Uterus (tissue), 4 donors: ENCODE measurements at places on chromosomes 4 and X. TPM values are rescaled to one million over a fixed set of nuclear protein-coding genes. Genes with fewer than 3 reads are reported as not detected.

The DSPP gene
- not detected for total RNA-seq

The SPANXN5 gene
- not detected for total RNA-seq

The CHRDL1 gene
- 27.4 TPM for total RNA-seq

The GPM6B gene
- 0.59 TPM for total RNA-seq

The TLR3 gene
- 8.6 TPM for total RNA-seq

The CLCN4 gene
- 0.88 TPM for total RNA-seq

The PYURF gene
- total RNA-seq, result 164 TPM

DNA sequence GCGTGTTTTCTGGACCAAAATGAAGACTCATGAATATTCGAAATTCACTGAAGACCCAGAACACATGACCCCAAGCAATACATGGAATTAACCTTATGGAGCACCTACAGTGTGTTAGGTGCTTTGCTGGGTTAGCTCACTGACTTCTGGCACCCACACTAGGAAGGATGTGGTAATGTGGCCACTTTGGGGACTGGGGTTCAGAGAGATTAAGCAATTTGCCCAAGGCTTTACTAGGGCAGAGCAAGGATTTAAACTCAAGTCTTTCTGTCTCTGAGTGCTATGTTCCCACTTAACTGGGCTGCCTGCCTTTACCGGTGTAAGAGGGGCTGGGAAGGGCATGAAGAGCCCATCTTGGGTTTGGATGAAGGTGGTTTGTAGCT is 162.0 kb upstream of the ATP6AP2 start:
- no peak for DNase-seq

- no peak for DNase-seq
Measured at GRCh38 chrX:46811121-46811520, 25.7 kb upstream of the RP2 start.

- no peak for DNase-seq
Measured at GRCh38 chr4:163818673-163819072, 324.2 kb downstream of the TMA16 start.

DNA sequence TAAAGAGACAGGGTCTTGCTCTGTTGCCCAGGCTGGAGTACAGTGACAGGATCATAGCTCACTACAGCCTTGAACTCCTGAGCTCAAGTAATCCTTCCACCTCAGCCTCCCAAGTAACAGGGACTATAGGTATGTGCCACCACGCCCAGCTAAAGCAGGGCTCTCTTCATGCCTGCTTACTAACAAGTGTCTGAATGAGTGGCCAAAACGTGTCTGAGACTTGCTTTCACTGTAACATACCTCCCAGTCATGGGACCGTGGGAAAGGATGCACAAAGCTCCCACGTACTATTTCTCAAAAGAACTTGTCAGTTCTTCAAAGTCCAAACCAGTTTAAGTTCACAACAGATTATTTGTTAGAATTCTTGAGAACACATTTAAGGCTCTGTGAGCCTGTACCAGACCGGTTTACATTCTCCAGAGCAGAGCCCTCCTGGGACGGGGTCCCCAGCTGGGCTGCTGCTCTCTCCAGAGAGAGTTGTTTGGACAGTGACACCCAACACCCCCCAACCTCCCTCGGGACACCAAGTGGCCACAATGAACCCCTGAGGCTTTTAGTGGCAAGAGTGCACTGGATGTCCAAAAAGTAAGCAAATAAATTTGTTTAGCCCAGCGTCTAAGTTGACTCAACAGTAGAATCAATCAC is 24.1 kb downstream of the SH3KBP1 start:
- DNase-seq, result no peak

- DNase-seq, result no peak
Measured at GRCh38 chr4:24517676-24518075, 66.7 kb downstream of the DHX15 start.

DNA sequence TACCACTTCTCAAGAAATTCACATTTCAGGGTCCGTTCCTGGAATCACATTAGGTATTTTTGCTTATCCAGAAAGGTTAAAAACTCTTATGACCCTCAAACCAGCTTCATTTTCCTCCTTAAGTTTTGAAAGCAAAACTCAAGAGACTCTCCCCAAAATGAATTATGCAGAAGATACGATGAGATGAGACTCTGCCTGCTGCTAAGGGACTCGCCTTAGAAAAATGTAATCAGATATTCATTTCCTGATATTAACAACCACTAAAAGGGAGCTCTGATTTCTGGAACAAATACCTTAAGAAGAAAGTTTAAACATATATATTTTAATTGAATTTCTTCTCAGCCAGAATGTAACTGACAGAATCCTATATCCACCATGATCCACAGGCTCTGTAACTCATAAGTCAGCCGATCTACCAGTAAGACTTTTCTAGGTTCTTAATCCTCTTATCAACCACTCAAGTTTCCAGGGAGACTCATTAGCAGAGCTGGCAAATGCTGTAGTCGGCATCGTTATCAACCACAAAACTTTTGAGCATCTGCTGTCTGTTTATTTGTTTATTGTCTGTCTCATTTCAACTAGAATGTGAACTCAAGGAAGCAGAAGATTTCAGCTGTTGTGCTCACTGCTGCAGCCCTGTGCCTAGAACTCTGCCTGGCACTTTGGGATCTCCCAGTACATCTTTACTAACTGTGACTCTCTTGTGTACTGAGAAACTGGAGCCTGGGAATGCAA is 112.5 kb downstream of the LDB2 start:
- no peak for DNase-seq

DNA sequence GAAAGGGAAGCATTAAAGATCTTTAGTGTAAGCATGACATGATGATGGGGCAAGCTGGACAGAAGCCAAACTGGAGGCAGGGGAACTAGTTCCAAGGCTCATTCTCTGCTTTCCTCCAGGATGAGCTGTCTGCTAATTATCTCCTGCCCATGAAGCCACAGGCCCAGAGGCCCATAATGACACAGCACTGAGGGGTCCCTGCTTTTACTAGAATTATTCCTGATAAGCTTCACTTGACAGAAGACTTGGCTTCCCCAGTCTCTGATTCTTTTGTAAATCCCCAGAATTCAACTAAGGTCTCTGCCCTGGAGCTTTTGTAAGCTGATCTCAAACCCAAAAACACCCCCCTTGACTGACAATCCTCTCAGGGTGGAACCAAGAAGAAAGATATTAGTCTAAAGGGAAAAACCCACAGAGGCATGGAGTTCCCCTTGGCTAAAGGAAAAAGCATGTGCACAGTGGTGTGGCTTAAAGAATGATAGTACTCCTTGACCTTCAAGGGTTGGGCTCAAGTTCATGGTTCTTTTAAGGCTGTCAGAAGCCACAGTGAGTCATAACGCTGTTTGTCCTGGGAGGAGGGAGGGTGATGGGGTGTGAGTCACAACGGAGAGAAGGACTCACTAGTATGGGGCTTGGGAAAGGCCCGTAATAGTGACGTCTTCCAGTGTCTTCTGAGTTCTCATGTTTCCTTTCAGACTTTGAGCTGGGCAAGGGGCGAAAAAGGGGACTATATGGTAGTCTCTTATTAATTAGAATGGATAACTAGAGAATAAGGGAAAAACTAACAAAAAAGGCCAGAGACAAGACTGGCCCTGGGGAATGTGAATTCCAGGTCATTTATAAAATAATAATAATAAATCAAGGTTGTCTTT is 146.0 kb upstream of the CPEB2 start:
- peak; percentile 60 for DNase-seq

DNA sequence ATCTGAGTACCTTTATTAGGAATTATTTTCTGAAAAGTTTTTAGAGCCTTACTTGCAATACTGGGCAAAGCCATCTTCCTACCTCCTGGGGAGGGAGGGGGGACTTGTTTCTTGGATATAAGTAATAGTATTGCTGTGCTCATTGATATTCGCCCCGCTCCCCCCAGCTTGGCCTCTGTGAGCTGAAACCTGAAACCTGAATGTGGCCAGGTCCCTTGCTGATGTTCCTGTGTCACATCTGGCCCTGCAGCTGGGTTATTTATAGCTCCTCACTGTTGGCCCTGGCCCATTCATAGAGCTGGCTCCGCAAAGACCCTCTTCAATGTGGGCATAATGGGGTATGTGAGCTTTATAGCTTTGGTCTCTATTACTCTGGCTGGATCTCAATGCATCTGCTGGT is 59.5 kb downstream of the FRMPD3 start:
- DNase-seq, result no peak

GRCh38 chr4:84971319-84971932 is 4.9 kb upstream of the WDFY3 start:
- no peak for DNase-seq

- no peak for DNase-seq
Measured at GRCh38 chr4:72207196-72207595, 175.4 kb downstream of the NPFFR2 start.

DNA sequence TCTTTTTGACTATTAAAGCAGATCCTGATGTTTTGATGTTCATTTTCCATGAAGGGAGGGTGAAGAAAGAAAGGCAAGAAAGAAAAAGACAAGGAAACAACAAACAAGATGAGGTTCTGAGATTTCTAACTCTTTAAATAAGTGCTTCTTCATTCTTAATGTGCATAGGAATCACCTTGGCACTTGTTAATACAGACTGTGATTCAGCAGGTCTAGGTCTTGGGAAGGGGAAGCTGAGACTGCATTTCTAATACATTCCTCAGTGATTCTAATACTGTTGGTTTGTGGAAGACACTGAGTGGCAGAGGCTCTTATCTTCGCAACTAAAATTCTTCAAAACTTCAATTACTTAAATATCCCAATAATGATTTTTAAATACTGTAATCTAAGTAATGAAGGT is 95.2 kb upstream of the NAP1L5 start:
- DNase-seq, result no peak
